ENCODE measurements at places on chromosomes 7 and 10.

DNA sequence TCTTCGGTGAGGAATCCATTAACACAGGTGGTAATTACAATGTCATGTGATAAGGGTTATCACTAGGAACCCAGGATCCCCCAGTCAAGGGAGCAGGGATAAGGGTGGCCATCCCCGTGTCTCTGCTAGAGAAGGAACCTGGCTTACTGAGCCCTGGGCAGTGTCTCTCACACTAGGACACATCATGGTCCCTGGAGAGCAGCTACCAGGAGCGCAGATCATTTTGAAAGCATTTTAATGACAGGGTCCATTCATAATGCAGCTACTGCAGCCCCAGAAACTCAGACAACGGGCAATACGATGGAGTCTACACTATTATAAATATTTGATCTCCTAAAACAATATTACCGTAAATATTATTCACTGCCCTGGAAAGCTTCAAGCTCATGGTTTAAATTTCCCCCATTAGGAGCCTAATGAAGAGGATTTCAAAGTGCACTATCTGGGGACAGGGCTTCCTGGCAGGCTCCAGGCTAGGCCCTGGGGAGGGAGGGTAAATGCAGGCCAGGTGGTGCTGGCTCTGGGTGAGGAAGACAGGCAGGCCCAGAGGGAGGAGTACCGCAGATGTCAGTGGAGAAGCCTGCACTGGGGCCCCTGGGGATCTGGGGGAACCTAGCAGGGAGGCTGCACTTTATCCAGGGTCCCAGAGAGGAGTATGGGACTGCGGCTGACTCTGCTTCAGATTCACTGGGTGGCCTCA lies 52.6 kb upstream of the LOXL4 start:
- DNase-seq = no peak

DNA sequence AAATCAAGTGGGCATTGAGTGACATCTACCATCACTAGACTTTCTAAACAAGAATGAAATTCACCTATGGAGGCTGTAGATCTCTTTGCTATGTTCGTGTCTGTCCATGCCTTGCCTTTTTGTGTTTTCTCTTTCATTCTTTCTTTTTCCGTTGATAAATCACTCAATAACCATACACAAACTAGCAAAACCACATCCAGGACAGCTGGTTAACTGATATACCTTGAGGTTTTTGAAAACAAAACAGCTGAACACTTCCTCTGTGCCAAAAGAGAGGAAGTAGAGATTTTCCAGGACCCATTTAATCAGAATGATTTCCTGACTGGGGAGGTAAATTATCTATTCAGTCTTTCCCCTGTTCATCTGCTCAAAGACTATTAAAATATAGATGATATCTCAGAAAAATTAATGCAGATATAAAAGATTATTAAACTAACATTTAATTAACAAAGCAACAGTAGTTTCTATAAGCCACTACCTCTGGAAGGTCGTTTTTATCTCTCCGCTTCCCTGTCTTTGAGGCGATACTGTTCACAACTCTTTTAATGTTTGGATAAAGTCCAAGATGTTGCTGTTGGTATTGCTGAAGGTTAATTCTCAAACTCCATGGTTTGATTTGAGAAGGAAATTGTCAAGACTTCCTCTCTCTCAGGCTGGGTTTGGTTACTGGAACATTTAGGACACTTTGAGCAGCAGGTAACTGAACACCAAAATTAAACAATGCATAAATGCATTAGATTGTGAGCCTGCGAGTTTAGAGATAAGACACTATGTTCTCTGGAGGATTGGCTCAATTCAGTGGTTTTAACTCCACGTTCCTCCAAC lies 24.4 kb upstream of the C10orf67 start:
- no peak for DNase-seq

- DNase-seq = no peak
These were observed 266.7 kb upstream of the PHF14 start for GRCh38 chr7:10706875-10707493.

DNA sequence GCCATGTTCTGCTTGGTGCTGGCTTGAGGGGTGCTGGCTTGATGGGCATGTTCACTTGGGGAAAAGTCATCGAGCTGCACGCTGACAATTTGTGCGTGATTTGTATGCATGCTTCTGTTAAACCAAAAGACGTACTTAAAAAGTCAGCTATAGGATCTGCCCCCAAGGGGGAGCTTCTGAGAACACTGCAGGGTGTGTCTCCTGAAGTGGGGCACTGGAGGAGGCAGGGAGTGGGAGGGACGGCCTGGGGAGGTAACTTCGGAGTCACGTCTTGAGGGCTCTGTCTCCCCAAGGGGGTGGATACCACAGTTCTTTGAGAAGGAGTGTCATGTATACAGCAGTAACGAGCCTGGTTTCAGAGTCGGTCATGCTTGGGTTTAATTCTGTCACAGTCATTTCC lies 406.5 kb downstream of the PLXNA4 start:
- no peak for DNase-seq

DNA sequence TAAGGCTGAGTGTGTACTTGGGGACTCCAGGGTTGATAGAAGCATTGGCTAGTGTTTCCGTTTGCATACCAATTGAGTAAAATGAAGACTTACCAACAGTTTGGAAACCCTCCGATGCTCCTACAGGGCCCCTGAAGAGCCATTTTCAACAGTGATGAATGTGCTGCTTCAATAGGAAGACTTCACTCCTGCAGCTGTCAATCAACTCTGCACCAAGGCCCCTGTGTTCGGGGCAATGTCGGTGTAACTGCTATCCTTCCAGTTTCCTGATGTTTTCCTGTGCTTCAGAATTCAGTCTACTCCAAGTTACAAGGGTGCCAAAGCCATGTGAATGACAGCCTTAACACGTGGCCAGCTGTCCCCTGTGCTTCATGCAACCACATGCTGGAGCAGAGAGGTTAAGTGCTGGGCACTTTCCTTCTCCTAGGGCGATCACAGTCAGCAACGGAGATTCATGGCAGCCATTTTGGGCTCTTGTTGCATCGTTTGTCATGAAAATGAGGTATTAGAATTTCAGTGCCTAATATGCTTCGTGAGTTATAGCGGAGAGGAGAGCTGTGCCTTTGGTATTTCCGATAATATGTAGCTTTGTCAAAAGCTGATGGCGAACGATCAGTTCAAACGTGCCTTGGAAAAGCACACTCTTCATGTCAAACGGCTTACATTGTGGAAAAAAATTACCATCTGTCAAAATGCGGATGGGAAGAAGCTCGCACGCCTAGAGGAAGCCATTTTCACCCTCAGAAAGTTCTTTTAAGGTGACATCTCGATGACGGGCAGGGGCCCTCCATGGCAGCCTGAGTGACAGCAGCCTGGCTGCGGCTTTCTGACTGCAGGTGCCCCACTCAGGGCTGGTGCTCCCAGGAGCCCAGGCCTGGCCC lies 287.8 kb downstream of the ACTR3B start:
- no peak for DNase-seq

DNA sequence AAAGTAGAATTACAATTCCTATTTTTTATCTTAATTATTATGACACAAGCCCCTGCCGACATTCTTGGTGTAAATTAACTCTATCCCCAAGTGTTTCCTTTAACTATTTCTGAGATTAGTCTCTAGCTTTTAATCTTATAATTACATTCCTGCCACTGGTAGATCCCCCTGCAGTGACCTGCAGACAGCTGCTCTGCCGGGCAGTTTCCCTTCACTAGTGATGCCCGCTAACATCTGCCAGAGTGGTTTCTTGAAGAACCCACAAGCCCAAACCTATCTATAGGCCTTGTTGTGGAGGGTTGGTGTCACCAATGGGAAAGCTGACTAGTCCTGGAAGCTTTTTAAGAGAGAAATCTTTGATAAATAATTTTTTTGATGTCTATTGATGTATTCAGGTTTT lies 50.0 kb downstream of the ADAM22 start:
- DNase-seq = no peak

- DNase-seq = no peak
These were observed 558.4 kb downstream of the TYW1 start for GRCh38 chr7:67554986-67555385.

DNA sequence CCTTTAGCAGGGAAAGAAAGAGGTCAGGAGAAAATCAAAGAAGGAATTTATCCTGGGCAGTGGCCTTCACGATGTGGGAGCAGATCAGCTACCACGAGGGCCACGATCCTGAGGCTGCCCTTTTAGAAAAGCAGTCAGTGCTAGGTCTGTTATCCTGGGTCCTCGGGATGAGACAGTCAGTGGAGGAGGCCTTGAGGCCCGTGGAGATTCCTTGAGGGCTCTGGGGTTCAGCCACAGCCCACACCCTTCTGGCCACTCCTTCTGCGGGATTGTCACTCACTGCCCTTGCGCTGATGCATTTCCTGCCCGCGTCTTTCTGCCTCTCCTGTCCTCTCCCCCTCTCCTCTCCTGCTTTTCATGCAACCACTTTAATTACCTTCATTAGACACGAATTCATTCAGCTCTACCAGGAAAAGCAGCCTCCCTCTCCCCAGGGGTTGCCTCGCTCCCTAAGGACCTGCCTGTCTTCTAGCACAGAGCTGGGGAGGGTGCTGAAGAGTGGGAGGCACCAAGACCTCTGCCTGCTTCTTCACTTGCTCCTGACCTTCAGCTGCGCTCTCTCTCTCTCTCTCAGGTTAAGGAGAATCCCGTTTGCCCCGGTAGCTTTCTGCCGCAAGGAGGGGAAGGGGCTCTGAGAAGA lies 42.6 kb upstream of the LRRC4 start:
- DNase-seq = no peak

GRCh38 chr10:6208799-6209235 lies 6.1 kb downstream of the PFKFB3 start:
- DNase-seq = no peak

- DNase-seq = no peak
These were observed 287.2 kb downstream of the HGF start for GRCh38 chr7:81482600-81483186.

- DNase-seq = no peak
These were observed 115.3 kb downstream of the NKX6-2 start for GRCh38 chr10:132670546-132671227.

DNA sequence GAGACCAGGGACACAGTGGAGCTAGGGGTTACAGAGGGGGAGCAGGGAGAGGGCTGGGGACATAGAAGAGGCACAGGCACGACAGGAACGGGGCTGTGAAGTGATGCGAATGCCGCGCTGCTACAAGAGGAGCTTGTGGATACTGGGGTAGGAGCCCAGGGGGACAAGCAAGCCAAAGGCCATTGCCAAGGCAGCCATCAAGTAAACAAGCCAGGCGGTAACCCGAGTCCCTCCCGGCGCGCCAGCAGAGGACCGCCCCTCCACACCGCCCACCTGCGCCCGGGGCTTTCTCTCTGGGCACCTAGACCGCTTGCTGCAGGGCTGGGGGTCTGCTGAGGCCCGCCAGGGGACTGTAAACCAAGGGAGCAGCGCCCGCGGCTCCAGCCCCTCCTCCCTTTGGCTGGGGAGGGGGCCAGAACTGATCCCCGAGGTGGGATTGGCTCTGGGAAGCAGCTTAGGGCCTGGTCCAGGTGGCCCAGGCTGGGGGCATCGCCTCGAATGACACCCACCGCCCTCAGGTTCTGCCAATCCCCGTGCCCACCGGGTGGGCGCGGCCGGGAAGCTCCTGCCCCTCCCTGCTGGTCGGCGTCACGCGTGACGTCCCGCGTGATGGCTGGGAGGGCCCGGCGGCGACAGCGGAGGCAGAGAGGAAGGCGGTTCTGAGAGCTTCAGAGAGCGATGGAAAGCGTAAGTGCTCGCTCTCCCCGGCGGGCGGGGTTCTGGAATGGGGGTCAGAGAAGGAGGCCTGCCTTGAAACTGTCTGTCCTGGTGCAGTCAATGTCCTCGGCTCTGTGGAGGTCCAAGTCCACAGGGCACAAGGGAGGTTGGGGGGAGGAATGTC lies 982 bp downstream of the SFXN3 start:
- DNase-seq = peak; percentile 58

DNA sequence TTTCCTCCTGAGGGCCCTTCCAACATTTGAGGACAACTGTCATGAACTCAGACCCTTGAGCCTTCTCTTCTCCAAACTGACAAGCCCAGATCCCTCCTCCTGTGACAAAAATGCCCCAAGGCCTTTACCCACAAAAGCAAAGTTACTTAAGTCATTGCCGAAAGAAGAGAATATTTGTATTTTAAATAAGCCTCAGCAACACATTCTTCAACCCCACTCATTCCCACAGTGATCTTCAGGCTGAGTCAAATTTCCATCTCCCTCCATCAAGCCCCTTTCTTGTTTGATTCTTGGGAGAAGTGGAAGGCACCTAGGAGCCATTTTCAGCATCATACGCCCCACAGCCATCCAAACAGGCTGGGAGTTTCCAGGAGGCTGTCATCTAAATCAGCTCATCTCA lies 150.8 kb upstream of the PDE1C start:
- no peak for DNase-seq

DNA sequence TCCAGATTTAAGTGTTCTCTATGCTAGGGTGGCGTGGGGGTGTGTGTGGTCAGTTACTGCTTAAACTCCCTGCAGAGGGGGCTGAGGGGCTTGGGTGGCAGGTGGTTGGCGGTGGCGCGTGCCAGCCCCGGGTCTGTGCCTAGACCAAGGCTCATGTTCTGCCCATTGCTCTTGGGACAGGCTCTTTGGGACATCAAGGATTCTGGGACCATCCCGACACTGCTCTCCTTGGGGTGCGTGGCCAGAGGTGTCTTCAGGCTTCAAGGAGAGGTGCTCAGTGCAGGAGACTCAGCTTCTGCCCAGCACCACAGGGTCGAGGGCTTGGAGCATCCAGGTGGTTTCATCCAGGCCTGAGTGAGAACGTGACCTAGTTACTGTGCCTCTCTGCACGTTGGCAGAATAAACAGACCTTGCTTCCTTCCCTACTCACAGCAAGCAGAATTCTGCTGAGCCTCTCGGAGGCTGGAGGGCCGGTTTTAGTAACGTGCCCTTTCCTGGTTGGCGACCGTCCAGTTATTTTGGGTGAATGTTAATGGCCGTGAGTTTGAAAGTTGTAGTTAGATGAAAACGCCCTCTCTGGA lies 39.9 kb downstream of the CAMK1D start:
- DNase-seq = no peak

DNA sequence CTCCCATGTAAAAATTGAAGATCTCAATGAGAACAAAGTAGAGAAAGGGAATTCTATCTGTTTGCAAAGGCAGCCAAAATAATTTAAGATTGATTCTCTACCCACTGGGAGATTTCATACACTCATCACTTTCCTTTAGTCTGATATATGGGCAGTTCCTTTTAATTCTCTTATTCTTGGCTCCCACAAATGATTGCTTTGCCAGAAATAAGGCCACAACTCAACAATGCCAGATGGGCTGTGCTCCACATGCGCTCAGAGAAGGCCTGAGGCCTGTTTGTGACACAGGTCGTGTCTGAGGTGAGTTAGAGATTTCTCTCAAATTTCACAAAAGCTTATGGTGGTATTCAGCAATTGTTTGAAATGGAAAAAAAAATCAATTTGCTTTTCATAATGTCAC lies 501.9 kb upstream of the SEMA3D start:
- no peak for DNase-seq

- no peak for DNase-seq
These were observed 7.8 kb downstream of the RNF216 start for GRCh38 chr7:5773661-5774086.

GRCh38 chr7:80643336-80643915 lies 5.0 kb downstream of the CD36 start:
- no peak for DNase-seq

GRCh38 chr10:43980715-43981114 lies 332.0 kb upstream of the ZNF32 start:
- no peak for DNase-seq

- no peak for DNase-seq
These were observed 184.5 kb downstream of the TRIL start for GRCh38 chr7:28773423-28774145.

- DNase-seq = no peak
These were observed 112.5 kb downstream of the EPC1 start for GRCh38 chr10:32234471-32234870.

GRCh38 chr7:37290731-37291130 lies 157.9 kb downstream of the ELMO1 start:
- no peak for DNase-seq

- no peak for DNase-seq
These were observed 397.6 kb downstream of the MDFIC start for GRCh38 chr7:115319541-115319940.

All from stimulated activated CD8-positive, alpha-beta memory T cell treated with anti-CD3 and anti-CD28 coated beads, Interleukin-7, amount 100 ng/mL, for 1 hour (primary cell).